ENCODE measurements at places on chromosomes 7 and 10. TPM values are rescaled to one million over a fixed set of nuclear protein-coding genes. Genes with fewer than 3 reads are reported as not detected.

- DNase-seq: peak; percentile 84
These were observed 164.3 kb downstream of the SUGCT start for GRCh38 chr7:40299097-40299496.

DNA sequence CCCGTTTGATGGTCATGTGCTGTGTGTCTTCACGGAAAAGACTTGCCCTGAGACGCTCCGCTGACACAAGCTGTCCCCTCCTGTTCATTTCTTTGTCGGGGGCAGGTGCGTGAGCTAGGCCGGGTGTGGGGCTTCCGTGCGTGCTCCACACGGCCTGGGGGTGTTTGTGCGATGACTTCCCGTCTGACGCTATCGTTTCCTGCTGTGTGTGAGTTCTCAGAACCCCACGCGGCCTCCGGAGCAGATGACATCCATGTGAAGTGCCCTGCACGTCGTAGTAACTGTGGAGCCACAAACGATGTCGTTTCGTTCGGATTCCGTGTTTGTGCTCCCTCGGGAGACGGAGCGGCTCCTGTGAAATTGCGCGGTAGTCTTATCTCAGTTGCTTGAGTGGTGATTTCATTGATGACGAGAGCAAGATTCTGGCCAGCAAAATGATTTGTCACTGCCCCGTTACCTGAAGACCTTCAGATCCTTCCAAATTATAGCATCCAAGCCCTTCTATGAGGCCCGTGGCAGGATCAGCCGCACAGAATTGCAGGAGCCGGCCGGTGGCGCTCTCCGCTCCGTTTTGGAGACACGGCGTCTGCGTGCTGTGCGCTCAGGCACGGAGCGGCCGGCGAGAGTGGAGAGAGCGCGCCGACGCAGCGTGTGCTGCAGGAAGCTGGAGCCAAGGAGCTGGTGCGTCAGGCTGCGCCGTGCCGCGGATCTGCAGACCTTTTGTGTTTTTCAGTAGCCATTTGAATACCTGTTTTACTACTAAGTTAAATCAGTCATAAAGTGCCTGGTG lies 94.9 kb downstream of the NKX6-2 start:
- no peak for DNase-seq

GRCh38 chr7:50156163-50156562 lies 63.1 kb upstream of the ZPBP start:
- no peak for DNase-seq

- DNase-seq: no peak
These were observed 10.1 kb downstream of the OTUD1 start for GRCh38 chr10:23448802-23449570.

- DNase-seq: no peak
These were observed 970.2 kb downstream of the SORCS3 start for GRCh38 chr10:105611244-105611798.

DNA sequence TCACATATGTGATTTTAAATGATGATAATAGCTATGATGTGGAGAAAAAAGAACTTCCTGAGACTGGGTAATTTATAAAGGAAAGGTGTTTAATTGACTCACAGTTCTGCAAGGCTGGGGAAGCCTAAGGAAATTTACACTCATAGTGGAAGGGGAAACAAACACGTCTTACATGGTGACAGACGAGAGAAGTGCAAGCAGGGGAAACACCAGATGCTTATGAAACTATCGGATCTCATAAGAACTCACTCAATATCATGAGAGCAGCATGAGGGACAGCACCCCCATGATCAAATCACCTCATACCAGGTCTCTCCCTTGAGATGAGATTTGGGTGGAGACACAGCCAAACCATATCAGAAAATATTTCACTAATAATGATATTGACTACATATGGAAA lies 4.1 kb upstream of the LIPN start:
- no peak for DNase-seq

The TMEM184A gene
- 1.5 TPM for total RNA-seq

The HABP2 gene
- not detected for total RNA-seq

Measured in HFFc6 (cell line).